Fibroblast of skin of right biceps (primary cell): ENCODE measurements at places on chromosomes 12 and 14.

- DNase-seq: no peak
Observed at GRCh38 chr12:59619461-59620240, 23.8 kb downstream of the SLC16A7 start.

DNA sequence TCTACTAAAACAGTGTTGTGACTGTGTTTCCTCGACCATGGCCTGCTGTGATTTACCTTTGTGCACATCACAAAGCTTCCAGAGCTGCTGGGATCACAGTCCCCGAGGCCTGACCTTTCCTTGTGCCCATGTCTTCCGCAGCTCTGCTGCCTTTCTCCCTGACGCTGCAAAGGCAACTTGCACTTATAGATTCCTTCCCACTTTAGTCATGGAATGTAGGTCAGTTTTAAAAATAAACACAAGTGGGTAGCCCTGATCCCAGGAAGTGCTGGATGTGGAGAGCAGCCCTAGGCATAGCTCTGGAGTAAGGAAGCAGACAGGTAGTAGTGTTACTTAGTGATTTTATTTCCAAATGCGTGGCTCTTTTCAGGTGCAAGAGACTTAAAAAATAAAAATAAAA is 825.7 kb downstream of the AACS start:
- no peak for DNase-seq

- DNase-seq: no peak
Observed at GRCh38 chr12:116712458-116713303, 25.2 kb downstream of the SPRING1 start.

DNA sequence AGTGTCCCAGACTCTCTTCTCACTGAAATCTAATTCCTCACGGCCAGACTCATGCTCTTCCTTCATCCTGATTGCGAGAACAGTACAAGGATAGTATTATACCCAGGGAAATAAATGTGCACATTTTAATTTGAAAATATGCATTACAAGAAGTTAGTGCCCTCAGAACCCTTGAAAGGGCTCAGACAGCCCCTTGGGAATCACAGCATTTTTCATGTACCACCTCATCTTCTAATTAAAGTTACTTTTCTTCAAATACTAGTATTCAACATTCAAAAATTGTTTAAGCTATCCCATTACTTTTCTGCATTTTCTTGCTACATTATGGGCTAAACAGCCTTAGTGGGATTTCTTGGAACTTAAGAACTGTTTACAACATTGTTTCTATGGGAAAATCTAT is 1.7 kb upstream of the APPL2 start:
- DNase-seq: peak; percentile 30
